Ovary (tissue), 10 donors: ENCODE measurements at places on chromosomes 12 and 14. TPM values are rescaled to one million over a fixed set of nuclear protein-coding genes. Genes with fewer than 3 reads are reported as not detected.

Gene SLCO1B3
- 0.10 TPM for total RNA-seq

Gene GAPDH
- total RNA-seq: 1,324 TPM

Gene KCNJ8
- total RNA-seq: 17.4 TPM

Gene ZFHX2
- total RNA-seq: 2.0 TPM

Gene KCNA1
- total RNA-seq: 0.23 TPM

Gene NKX2-1
- not detected for total RNA-seq

DNA sequence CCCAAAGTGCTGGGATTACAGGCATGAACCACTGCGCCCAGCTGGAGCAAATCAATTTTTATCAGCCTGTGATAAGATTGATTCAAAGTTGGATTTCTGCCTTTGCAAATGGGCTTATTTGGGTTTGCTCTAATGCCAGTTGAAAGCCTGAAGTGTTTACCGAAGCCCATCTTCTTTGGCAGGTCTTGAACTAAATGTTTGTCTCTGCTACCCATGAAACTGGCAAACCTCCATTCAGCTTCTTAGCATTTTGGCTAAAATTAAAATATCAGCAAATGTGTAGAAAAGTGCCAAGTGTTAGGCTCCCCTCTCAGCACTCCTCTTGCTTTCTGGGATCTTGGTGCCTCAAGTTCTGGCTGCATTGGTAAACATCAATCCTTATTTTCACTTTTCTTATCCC, 61.5 kb downstream of the MGAT4C start:
- DNase-seq: no peak

DNA sequence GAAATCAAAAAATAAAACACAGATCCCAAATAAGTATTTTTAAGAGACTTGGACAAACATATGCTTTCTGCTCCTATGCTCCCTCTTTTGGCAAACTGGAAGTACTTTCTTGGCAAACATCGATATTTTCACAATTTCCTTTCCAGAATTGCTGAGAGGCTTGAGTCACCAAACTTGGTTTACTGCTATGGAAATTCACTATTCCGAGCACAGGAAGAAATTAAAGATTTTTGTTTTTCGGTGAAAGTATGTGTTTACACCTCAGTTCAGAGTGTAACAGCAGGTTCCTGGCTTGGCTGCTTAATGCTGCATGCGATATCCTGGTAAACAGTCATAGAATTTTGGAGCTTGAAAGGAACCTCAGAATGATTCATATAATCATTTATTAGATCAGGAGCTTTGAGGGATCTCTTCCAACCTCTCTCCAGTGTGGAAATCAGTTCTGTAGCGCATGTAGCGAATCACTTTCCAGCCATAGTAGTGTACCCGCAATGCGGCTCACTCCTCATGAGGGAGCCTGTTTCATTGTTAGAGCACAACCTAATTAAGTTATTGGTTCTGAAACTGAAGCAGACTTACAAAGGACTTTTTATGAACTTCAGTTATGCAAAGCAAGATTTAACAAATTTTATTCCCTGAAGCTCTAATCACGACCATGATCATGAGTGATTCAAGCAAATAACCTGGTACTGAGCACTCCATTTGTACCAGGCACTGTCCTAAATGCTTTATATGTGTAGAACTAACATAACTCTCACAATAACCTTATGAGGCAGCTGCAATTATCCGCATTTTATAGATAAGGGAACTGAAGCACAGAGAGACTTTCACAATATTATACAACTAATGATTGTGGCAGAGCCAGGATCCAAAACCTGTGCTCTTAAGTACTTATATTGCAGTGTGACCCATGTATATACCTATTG, 56.4 kb upstream of the ATP2A2 start:
- no peak for DNase-seq

DNA sequence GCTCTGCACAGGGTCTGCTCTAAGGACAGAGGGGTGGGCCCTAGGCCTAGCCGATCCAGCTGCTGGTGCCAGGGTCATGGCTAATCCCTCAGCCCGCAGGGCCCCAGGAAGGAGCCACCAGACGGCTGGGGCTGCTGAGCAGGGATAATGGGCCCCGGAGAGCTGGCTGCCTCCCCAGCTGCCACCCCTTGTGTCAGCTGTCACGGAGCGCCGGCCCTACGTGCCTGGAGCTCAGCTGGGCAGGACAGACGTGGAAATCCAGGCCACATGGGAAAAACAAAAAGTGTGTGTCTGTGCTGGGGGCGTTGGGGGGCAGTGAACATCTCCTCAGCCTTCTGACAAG, 36.2 kb downstream of the CHGA start:
- DNase-seq: no peak

- no peak for DNase-seq
Observed at GRCh38 chr12:118436986-118437385, 60.6 kb downstream of the SUDS3 start.

DNA sequence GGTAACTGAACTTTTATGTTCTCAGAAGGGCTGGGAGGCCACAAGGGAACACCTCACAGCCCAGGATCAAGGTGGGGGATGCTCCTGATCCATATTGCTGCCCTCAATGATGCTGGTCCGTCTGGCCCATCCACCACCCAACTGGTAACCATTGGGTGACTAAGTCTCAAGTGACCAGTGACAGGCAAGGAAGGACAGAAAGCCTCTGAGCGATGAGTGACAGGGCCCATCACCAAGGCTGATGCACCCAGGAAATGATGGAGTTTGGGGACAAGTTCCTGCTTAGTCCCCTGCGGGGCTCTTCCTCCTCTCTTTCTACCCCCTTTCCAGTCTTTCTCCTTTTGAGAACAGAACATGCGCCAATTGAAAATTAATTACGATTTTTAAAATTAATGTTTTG, 2.6 kb upstream of the MMP19 start:
- no peak for DNase-seq

GRCh38 chr14:72169521-72169920, 237.3 kb downstream of the RGS6 start:
- DNase-seq: no peak
